ENCODE measurements at places on chromosomes 7 and 10.

DNA sequence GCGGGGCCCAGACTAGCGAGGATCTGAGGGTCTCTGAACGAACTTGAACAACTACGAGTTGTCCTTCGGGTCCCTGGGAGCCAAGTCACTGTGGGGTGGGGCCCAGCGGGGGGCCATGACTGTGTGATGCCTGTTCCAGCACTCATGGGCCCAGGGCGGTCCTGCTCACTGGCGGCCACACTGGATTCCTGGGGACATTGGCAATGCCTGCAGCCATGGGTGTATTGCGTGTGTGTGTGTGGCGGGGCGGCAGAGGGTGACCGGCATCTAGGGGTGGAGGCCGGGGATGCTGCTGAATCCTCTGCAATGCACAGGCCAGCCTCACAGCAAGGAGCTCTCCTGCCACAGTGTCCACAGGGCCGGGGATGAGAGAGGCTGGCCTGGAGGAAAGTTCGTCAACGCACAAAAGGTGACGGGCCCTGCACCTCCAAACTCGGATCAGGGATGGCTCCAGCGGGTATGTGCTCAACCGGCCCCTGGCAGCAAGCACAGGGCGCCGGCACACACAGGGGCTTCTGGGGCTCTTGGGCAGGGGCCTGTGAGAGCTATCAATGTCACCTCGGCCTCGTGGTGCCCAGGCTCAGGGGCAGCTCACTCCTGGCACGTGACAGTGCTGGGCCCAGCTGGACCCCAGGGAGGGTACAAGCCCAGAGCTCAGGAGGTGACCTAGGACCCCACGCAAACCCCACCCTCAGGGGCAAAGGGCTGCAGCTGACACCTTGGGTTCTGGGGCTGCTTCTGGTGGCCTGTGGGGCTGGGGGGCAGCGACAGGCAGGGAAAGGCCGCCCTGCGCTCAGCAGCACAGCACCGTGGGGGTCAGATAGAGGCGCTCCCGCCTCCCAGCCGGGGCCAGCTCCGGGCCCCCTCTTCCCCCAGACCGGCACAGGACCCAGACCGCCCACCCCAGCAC lies 27.9 kb downstream of the PAPOLB start:
- no peak for DNase-seq

GRCh38 chr10:79333513-79333912 lies 13.8 kb upstream of the PPIF start:
- no peak for DNase-seq

- no peak for DNase-seq
Measured at GRCh38 chr10:64558094-64558835, 1037.1 kb downstream of the REEP3 start.

- DNase-seq = no peak
Measured at GRCh38 chr10:13660551-13660920, 73.8 kb downstream of the PRPF18 start.

DNA sequence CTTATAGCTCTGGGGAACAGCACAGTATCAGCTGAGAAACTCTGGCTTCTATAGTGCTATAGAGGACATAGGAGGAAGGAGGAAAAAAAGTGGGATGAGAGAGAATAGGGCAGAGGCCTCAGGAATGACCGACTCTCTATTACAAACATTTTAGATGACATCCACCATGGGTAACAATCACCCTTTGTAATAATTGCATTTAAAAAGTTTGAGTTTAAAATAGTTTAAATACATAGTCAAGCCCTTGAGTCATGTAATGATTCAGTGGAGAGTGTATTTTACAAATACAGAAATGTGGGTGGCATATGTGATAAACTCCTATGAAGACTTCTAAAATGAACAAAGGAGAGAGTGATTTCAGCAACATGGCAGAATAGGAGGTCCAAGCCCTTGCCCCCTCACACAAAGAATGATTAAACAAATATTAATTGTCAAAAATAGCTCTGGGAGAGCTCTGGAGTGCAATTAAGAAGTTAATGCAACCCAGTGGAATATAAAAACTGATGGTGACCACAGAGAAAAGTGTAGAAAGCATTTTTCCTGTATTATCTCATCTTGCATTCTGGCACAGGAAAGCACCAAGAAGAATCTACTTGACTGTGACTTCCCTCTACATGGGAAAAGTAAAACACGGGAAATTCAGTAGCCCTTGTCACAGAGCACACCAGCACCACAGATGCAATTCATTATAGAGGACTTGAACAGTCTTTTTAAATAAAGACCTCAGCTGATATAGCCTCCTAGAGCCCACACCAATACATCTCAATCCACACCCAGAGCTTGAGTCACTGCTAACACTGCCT lies 569.0 kb upstream of the SORCS1 start:
- DNase-seq = no peak

- DNase-seq = no peak
Measured at GRCh38 chr7:101934618-101935017, 117.2 kb downstream of the CUX1 start.

DNA sequence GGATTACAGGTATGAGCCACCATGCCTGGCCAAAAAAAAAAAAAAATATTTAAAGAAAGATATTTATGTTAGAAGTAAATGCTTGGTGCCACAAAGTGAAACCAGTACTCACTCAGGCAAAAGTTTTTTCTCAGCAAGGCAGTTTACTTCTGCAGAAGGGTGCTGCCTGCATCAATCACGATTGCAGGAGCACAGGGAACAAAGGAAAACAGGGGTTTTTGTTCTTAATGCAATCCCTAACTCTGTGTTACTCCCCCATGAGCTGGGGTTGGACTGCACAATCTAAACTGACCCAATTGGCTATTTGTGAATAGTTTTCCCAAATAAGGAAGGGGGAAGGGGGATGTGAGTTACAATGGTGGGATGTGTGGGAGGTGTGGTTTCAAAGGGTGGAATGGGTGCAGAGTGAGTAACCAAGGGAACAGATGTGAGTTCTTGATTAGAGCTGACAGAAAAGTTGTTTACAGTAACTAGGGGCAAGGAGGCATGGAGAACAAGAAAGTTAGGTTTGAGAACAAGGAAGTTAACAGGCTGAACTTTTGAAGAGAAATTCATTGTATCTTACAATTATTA lies 255.4 kb downstream of the TYW1 start:
- DNase-seq = no peak

DNA sequence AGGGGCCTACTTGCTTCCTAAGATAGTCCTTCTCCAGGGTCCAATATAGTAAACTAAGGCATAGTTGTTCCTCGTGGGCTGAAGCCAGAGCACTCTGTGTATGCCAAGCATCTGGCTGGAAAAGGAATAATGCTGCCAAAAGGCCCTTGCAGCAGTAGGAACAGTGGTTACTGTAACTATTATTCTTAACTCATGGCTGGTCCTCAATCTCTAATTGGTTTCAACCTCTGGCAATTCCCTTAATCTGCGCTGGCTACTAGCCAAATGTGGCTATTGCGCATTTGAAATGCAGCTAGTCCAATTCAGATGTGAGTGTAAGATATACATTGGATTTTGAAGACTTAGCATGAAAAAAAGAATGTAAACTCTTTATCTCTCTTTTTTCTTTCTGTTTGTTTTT lies 27.8 kb upstream of the LBX1 start:
- DNase-seq = peak; percentile 61

DNA sequence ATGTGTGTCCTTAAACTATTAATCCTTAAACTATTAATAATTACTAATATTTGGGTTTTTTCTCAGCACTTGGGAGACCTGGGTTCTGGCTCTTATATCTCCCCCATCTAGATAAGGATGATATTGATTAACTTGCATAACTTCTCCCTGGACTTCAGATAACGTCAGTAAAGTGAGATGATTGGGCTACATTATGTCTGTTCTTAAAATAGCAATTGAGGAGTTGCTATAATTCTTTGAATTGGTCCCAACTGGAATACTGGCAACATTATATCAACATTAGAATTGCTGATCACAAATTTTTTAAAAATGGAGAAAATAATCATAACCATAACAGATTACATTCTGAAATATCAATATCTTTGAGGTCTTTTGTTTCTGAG lies 1.9 kb downstream of the APBB1IP start:
- no peak for DNase-seq

DNA sequence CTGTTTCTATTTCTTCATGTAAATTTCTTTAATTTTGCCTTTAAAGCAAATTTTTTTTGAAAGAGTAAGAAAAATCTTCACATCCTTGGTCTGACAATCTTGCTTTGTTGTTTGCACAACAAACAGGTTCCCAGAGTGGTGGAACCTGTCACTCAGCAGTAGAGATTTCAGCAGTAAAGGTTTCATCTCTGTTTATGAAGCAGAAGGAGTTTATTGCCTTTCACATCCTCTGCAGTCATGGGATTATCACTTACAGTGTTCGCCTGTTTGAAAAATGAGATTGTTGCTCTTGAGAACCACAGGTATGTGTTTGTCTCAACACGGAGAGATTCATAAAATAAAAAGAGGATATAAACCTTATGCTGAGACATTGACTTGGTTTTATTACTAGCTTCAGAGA lies 342.6 kb downstream of the IPMK start:
- no peak for DNase-seq

GRCh38 chr7:95471071-95471470 lies 14.7 kb upstream of the ASB4 start:
- DNase-seq = no peak

DNA sequence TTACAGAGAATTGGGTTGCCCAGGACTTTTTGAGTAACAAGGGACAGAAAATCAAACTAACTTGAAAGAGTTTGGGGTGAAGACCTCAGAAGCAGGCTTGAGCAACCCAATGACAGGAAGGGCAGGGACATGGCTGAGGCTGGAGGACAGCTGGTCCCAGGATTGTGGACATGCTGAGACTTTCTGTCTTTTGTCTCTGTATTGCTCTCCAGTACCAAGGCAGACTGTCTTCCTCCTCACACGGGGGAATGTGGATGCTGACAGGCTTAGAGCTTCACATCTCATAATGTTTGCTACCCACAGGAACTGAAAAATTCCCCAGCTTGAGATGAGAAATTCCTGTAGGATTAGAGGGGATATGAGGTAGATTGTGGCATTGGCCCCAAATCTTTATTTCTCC lies 229.6 kb downstream of the PHF14 start:
- no peak for DNase-seq
